ENCODE measurements at places on chromosomes 6 and 20. TPM values are rescaled to one million over a fixed set of nuclear protein-coding genes. Genes with fewer than 3 reads are reported as not detected.

GID8 gene
- 16.2 TPM for total RNA-seq

CCDC170 gene
- total RNA-seq, result 0.36 TPM

FNDC1 gene
- 1.8 TPM for total RNA-seq

SRPK1 gene
- total RNA-seq, result 18.4 TPM

GRCh38 chr6:108608453-108609275 is 47.9 kb downstream of the FOXO3 start:
- DNase-seq, result no peak

- peak; percentile 80 for DNase-seq
Observed at GRCh38 chr20:19688031-19688806, 69.8 kb upstream of the RIN2 start.

- DNase-seq, result no peak
Observed at GRCh38 chr6:25452031-25452430, 172.9 kb downstream of the CARMIL1 start.

DNA sequence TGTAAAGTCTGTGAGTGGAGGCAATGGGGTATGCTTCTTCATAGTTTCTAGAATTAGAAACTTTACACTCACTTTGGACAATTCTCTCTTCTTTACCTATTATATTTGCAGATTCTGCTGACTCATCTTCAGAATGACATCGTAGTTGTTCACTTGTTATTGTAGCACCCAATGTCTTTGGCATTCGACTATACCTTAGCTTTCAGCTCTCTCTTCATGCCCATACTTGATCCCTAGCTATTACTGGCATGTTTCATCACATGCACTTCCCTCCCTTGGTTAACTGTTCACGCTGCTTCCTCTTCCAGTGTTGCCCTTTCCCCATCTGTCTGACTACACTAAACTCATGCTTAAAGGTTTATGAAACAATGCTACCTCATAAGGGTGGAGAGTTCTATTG is 298.1 kb upstream of the TCF21 start:
- DNase-seq, result no peak

- no peak for DNase-seq
Observed at GRCh38 chr20:31652917-31653396, 15.2 kb downstream of the COX4I2 start.

- DNase-seq, result no peak
Observed at GRCh38 chr6:112015725-112016124, 38.2 kb upstream of the CCN6 start.

GRCh38 chr6:1767481-1768246 is 157.9 kb downstream of the FOXC1 start:
- DNase-seq, result peak; percentile 56

Data from left ventricle myocardium inferior (tissue), 1 donor.